HFFc6 (cell line): ENCODE measurements at places on chromosomes 3 and 15. TPM values are rescaled to one million over a fixed set of nuclear protein-coding genes. Genes with fewer than 3 reads are reported as not detected.

DNA sequence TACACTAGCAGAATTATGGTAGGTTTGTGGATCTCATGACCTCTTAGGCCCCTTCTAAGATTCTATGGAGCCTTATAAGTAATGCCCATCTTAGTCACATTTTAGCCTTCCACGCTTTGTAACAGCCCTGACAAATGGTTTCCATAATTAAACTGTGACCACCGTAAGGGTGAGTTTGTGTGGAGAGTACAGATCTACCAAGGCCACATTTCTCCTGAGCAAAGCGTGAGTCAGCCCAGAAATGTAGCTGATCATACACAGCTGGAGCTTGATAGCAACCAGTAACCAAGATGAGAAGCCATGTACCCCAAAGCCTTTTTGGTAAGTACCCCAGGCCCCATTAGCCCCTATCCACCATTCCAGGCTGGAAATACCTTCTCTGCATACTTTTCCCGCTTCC lies 31.7 kb downstream of the CHAC1 start:
- peaks cover 61% of the 10 kb centered on the region for H3K36me3 ChIP-seq
- H3K27me3 ChIP-seq, result peaks cover 6% of the 10 kb centered on the region
- peak overlapping the region; percentile 97 for H3K27ac ChIP-seq
- DNase-seq, result peak; percentile 94
- peaks cover 79% of the 10 kb centered on the region for H3K4me1 ChIP-seq
- H3K4me3 ChIP-seq, result peak overlapping the region; percentile 75

Gene SLC22A13
- 0.30 to 0.35 TPM (median 0.35 TPM) in 3 replicates for total RNA-seq

DNA sequence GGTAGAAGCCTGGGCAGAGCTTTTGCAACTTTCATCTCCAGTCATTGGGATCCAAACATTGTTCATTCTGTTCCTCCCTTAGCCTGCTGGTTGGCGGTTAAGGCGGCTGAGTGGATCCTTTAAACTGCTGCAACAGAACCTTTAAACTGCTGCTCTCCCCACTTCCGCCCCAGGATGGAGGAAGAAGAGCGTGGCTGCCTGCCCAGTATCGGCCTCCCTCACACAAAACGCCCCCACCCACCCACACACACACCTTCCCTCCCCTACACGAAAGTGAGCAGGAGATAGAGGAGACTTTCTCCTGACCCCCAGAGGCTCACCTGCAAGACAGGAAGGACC lies 460 bp upstream of the ZMAT3 start:
- peak overlapping the region; percentile 85 for H3K27ac ChIP-seq
- peaks cover 29% of the 10 kb centered on the region for H3K36me3 ChIP-seq
- DNase-seq, result no peak
- H3K27me3 ChIP-seq, result peaks cover 6% of the 10 kb centered on the region
- H3K4me1 ChIP-seq, result peaks cover 31% of the 10 kb centered on the region

GRCh38 chr3:14352002-14352627 lies 50.3 kb upstream of the SLC6A6 start:
- H3K4me3 ChIP-seq, result no peak overlapping the region
- no peak for DNase-seq
- H3K27ac ChIP-seq, result no peak overlapping the region
- no peaks in the 10 kb centered on the region for H3K4me1 ChIP-seq
- no peaks in the 10 kb centered on the region for H3K36me3 ChIP-seq
- H3K27me3 ChIP-seq, result peaks cover 28% of the 10 kb centered on the region

- H3K36me3 ChIP-seq, result no peaks in the 10 kb centered on the region
- peak overlapping the region; percentile 80; the same call in 1 of the 2 replicates for H3K4me3 ChIP-seq
- peak overlapping the region; percentile 54; the same call in 1 of the 2 replicates for H3K27ac ChIP-seq
- DNase-seq, result no peak
Measured at GRCh38 chr3:185215873-185216606, 37.8 kb downstream of the EHHADH start.

GRCh38 chr15:68537097-68537496 lies 41.7 kb upstream of the CORO2B start:
- DNase-seq, result no peak
- H3K27ac ChIP-seq, result peak overlapping the region; percentile 89; the same call in 1 of the 2 replicates

DNA sequence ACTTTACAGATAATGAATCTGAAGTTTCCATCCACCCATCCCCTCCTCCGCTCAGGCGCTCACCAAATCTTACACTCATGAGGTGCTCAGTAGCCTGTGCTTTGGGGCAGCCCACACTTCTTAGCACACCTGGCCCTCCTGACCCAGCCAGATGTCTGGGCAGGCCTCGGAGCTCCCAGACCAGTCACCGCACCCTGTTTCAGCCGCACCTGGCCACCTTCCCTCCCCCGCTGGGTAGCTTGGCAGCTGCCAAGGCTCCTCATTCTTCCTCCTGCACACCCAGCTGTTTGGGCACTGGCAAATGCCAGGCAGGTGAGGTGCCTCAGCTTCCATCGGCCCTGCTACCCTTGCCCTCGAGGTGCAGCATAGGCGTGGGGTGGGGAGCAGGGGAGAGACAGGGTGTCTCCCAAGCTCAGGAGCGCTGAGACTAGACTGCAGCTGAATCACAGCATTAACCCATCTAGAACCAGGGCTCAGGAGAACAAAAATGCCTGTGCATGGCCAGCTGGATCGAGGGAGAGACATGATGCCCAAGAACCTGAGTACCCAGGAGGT lies 45.8 kb downstream of the CDC25A start:
- peaks cover 5% of the 10 kb centered on the region for H3K4me1 ChIP-seq
- H3K4me3 ChIP-seq, result no peak overlapping the region
- H3K27me3 ChIP-seq, result no peaks in the 10 kb centered on the region; the same call in 1 of the 2 replicates
- H3K27ac ChIP-seq, result no peak overlapping the region

- no peaks in the 10 kb centered on the region; the same call in 1 of the 2 replicates for H3K36me3 ChIP-seq
- H3K27ac ChIP-seq, result no peak within 1 kb of the TSS
- H3K4me3 ChIP-seq, result peak within 1 kb of the TSS; percentile 55
- H3K27me3 ChIP-seq, result peaks cover 14% of the 10 kb centered on the region
Measured at GRCh38 chr3:154120961-154121700, at the start of gene ARHGEF26. ARHGEF26 (plus strand) TSS chr3:154121390; CDS start chr3:154121993, 603 bp downstream.

- H3K27ac ChIP-seq, result no peak overlapping the region
- peaks cover 36% of the 10 kb centered on the region for H3K4me1 ChIP-seq
- peaks cover 16% of the 10 kb centered on the region for H3K27me3 ChIP-seq
- no peak for DNase-seq
- no peak overlapping the region for H3K4me3 ChIP-seq
Measured at GRCh38 chr15:69780981-69781380, 316.7 kb downstream of the TLE3 start.

GRCh38 chr3:21392526-21392925 lies 358.5 kb downstream of the ZNF385D start:
- peaks cover 67% of the 10 kb centered on the region for H3K4me1 ChIP-seq
- peaks cover 27% of the 10 kb centered on the region for H3K36me3 ChIP-seq
- peak overlapping the region; percentile 75 for H3K27ac ChIP-seq
- peak; percentile 50 for DNase-seq

DNA sequence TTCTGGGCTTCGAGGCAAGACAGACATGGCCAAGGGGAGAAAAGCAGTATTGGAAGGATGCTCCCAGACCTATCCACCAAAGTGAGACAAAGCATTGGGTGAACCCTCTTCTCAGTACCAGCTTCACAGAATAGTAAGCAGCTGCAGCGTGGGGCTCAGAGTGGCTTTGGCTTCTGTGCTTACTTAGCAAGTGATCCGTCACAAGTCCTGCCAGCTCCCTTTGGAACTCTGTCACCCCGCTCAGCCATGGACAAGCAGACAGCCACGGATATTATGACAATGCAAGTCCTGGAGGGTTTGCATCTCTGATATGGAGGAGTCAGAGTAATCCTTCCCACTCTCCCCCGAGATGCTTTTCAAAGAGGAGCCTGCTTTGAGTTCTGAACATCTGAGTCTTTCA lies 90.8 kb downstream of the SLCO3A1 start:
- peak overlapping the region; percentile 62; the same call in 1 of the 2 replicates for H3K27ac ChIP-seq
- peaks cover 52% of the 10 kb centered on the region for H3K4me1 ChIP-seq
- no peak for DNase-seq
- H3K4me3 ChIP-seq, result no peak overlapping the region

Gene GPR149
- not detected in 3 replicates for total RNA-seq

Gene GOLGA8N
- total RNA-seq, result 0.39 to 0.83 TPM (median 0.58 TPM) in 3 replicates

- peaks cover 10% of the 10 kb centered on the region; the same call in 1 of the 2 replicates for H3K36me3 ChIP-seq
- no peak overlapping the region for H3K4me3 ChIP-seq
- H3K27me3 ChIP-seq, result peaks cover 4% of the 10 kb centered on the region; the same call in 1 of the 2 replicates
- no peak for DNase-seq
Measured at GRCh38 chr3:30551266-30551665, 55.1 kb upstream of the TGFBR2 start.

GRCh38 chr3:183193762-183194689 lies 31.5 kb upstream of the LAMP3 start:
- no peaks in the 10 kb centered on the region for H3K36me3 ChIP-seq
- H3K4me3 ChIP-seq, result no peak overlapping the region
- peaks cover 15% of the 10 kb centered on the region for H3K27me3 ChIP-seq

GRCh38 chr15:60370105-60370868 lies 27.5 kb downstream of the ANXA2 start:
- H3K4me1 ChIP-seq, result peaks cover 74% of the 10 kb centered on the region
- peak overlapping the region; percentile 98 for H3K27ac ChIP-seq
- peak overlapping the region; percentile 75 for H3K4me3 ChIP-seq
- peaks cover 57% of the 10 kb centered on the region for H3K36me3 ChIP-seq

DNA sequence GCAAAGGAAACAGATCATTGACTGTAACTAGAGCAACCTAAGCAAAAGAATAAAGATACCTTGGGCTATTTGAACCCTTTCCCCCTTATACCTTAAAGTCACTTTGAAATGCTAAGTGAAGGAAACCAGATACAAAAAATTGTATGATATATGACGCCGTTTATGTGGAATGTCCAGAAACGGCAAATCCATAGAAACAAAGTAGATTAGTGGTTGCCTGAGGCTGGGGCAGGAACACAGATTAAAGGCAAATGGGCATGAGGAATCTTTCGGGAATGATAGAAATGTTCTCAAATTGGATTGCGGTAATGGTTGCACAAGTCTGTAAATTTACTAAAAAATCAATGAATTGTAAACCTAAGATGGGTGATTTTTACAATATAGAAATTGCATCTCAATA lies 160.1 kb upstream of the CCDC54 start:
- H3K4me3 ChIP-seq, result peak overlapping the region; percentile 78
- peak overlapping the region; percentile 96 for H3K27ac ChIP-seq
- peak; percentile 94 for DNase-seq
- peaks cover 25% of the 10 kb centered on the region for H3K36me3 ChIP-seq
- peaks cover 82% of the 10 kb centered on the region for H3K4me1 ChIP-seq
- H3K27me3 ChIP-seq, result no peaks in the 10 kb centered on the region; the same call in 1 of the 2 replicates

DNA sequence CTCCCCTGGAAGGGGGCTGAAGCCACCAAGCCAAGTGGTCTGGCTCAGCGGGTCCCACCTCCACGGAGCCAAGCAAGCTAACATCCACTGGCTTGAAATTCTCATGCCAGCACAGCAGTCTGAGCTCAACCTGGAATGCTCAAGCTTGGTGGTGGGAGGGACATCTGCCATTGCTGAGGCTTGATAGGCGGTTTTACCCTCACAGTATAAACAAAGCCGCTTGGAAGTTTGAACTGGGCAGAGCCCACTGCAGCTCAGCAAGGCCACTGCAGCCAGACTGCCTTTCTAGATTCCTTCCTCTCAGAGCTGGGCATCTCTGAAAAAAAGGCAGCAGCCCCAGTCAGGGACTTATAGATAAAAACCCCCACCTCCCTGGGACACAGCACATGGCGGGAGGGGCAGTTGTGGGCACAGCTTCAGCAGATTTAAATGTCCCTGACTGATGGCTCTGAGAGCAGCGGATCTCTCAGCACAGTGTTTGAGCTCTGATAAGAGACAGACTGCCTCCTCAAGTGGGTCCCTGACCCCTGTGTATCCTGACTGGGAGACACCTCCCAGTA lies 23.2 kb upstream of the IGSF10 start:
- no peaks in the 10 kb centered on the region for H3K4me1 ChIP-seq
- no peak overlapping the region for H3K27ac ChIP-seq
- H3K4me3 ChIP-seq, result no peak overlapping the region
- no peaks in the 10 kb centered on the region for H3K36me3 ChIP-seq

Gene GAP43
- 0.12 TPM in 1 of 3 replicates, not detected in the others for total RNA-seq

Gene SCAANT1
- not detected in 3 replicates for total RNA-seq

DNA sequence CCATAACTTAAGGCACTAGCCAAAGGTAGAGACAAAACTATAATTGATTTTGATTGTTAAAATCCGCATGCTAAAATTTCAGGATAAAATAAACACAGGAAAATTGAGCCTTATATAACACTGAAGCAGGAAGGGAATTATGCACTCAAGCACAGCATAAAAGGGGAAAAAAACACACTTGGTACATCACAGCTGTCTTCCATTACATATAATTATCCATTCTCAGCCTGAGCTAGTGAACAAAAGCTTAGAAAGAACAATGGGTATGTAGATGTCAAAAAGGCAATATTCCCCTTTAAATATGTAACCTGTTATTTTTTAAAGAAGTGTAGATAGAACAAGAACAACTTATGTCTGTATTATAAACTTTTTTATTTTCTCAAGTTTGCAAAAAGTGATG lies 899.2 kb downstream of the ROBO1 start:
- no peak overlapping the region for H3K27ac ChIP-seq
- DNase-seq, result no peak
- H3K36me3 ChIP-seq, result no peaks in the 10 kb centered on the region
- no peaks in the 10 kb centered on the region for H3K27me3 ChIP-seq
- peaks cover 43% of the 10 kb centered on the region for H3K4me1 ChIP-seq

GRCh38 chr3:122989856-122990575 lies 37.5 kb downstream of the SEMA5B start:
- H3K27ac ChIP-seq, result no peak overlapping the region
- no peaks in the 10 kb centered on the region for H3K4me1 ChIP-seq
- H3K36me3 ChIP-seq, result no peaks in the 10 kb centered on the region
- peaks cover 82% of the 10 kb centered on the region for H3K27me3 ChIP-seq

DNA sequence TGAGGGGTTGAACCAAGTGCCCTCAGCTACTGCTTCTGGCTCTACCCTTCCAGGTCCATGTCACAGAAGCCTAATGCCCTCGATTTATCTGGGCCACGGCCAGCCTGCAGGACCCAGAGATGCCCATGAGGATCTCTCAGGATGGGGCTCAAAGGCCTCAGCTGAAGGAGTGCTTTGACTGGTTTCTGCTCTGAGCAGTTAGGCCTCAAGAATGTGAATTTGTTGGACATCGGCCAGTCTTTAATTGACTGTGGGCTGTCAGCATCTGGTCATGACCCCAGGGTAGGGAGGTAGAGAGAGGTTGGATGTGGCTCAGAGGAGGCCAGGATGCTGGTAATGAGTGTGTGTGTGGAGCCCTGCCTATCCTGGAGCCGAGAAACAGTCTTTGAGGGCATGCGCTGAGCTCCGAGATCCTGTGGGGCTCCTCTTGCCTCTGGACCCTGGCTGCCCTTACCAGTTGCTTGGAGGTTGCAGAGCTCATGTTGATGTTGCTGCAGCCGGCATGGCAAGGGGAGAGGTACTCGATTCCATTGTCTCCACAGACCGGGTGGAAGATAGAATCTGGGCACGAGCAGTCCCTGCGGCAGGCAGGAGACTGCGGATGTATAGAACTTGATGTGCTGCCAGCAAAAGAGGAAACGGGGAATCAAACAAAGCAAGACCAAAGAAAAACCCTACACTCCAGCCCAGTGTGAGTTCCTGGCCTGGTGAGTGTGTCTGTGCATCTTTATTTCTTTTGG lies 49.1 kb upstream of the RAB6B start:
- no peaks in the 10 kb centered on the region; the same call in 1 of the 2 replicates for H3K36me3 ChIP-seq
- no peak overlapping the region; the same call in 1 of the 2 replicates for H3K27ac ChIP-seq
- peak overlapping the region; percentile 3; the same call in 1 of the 2 replicates for H3K4me3 ChIP-seq
- peaks cover 29% of the 10 kb centered on the region for H3K27me3 ChIP-seq
- DNase-seq, result peak; percentile 67

Gene IL5RA
- not detected in 3 replicates for total RNA-seq

GRCh38 chr3:11671648-11672100 lies 28.0 kb upstream of the VGLL4 start:
- H3K27me3 ChIP-seq, result no peaks in the 10 kb centered on the region; the same call in 1 of the 2 replicates
- peak overlapping the region; percentile 61 for H3K27ac ChIP-seq
- H3K36me3 ChIP-seq, result no peaks in the 10 kb centered on the region
- peak; percentile 36 for DNase-seq
- peak overlapping the region; percentile 52 for H3K4me3 ChIP-seq
- H3K4me1 ChIP-seq, result peaks cover 50% of the 10 kb centered on the region

Gene ANKUB1
- total RNA-seq, result not detected in 3 replicates

Gene ECE2
- total RNA-seq, result not detected in 2 replicates

GRCh38 chr3:65706776-65707568 lies 331.7 kb downstream of the MAGI1 start:
- H3K27ac ChIP-seq, result no peak overlapping the region
- no peak for DNase-seq
- H3K36me3 ChIP-seq, result no peaks in the 10 kb centered on the region

Gene PIERCE2
- 0.71 and 1.8 TPM in 2 replicates for total RNA-seq
